Cerebellar cortex (tissue), 1 donor: ENCODE measurements at places on chromosomes 16 and 17.

DNA sequence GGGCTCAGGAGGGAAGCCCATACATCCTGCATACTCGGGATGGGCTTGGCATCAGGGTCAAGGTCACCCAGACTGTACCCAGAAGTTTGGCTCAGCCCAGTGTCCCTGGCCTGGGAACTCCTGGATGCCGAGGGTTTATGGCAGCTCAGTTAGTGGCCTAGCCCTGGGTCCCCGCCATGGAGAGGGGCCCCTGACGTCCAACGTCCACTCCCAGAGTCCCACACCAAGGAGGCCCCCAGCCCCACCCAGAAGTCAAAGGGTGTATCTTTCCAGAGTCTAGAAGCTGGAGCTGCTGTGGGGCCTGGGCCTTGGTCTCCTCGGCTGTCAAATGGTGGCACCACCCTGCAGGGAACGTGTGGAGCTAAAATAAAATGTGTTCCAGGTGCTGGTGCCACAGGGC lies 76.4 kb downstream of the SREBF1 start:
- no peak for DNase-seq

DNA sequence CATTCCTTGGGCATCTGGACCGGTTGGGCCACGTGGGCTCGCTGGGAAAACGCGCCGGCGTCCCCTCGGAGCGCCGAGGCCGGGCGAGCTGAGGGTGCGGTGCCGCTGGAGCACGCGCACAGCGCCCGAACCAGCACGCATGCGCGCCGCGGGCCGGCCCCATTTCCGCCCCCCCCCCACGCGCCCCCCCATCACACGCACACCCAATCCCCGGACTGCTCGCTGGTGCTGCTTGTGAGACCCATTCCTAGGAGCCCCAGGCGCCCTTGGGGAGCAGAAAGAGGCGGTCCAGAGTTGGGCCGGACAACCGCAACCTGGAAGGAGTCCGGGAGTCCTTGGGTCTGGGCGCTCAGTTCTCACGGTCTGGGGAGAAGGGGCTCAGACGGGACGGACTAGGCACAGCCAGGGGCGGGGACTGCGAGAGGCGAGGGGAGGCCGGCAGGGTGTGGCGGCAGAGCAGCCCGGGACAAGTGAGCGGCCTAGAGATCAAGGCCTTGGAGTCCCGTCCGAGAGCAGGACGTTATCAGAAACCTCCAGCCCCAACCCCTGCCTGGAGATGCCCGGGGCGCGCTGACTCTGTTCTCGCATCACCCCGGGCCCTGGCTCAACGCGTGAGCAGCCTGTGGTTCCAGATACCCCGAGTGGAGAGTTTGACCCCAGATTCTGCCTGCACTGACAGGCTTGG lies 6.0 kb upstream of the CBX8 start:
- no peak for DNase-seq

GRCh38 chr17:68102318-68102758 lies 66.8 kb downstream of the KPNA2 start:
- DNase-seq = peak; percentile 20

- DNase-seq = peak; percentile 57
Measured at GRCh38 chr17:7184091-7184488, 4.9 kb upstream of the ASGR1 start.

- no peak for DNase-seq
Measured at GRCh38 chr17:83067718-83068261, 11.6 kb upstream of the METRNL start.

GRCh38 chr17:6775871-6776405 lies at the start of gene FBXO39:
FBXO39 (plus strand) TSS chr17:6776215; CDS start chr17:6779869, 3,654 bp downstream.
- DNase-seq = no peak
